Pons (tissue), 1 donor: ENCODE measurements at places on chromosomes 5 and 9.

DNA sequence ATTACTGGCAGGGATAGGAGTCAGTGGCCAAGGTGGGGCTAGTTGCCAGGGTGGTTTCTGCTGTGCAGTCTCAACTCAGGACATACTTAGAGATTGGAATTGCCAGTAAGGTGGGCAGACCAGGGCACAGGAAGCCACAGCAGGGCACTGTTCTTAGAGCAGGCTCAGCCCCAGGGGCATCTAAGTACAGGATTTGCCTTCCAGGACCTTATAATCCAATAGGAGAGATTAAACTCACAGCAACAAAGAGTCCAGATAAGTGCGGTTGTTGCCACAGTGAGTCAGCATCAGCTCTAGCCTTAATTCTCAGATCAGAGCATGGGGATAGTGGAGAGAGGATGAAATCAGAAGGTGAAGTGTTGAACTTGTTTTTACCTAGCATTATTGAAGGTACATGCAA, 265.8 kb upstream of the TRPC7 start:
- DNase-seq: no peak

DNA sequence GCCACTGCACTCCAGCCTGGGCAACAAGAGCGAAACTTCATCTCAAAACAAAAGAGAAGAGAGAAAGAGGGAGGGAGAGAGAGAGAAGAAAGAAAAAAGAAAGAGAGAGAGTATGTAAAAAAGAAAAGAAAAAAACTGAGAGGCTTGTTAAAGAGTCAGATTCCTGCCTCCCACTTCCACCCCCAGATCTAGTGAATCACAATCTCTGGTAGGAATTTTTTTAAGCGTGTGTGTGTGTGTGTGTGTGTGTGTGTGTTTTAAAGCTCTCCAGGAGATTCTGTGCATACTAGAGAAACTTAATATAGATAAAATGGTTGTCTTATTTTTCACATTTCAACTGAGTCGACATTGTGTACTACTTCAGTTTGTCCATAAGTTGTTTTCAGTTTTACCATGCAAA, 32.0 kb downstream of the SAR1B start:
- DNase-seq: no peak

DNA sequence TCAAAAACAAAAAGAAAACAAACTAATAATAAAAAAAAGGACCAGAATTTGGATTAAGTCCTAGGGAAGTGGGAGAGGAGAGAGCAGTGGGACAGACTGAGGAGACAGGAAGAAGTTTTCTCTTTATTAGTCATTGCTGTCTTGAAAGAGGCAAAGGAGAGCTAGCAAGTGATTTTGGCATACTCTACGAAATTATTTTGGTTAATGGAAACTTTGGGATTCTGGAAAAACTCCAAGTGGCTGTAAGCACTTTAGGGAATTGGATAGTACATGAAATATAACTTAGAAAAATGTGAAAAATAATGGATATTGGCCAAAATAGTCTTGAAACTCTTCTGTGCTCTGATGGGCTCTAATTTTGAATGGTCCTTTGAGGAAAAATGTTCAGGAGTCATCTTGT, 1641.8 kb upstream of the WWC1 start:
- no peak for DNase-seq

GRCh38 chr5:56319526-56320181, 86.5 kb upstream of the ANKRD55 start:
- no peak for DNase-seq

DNA sequence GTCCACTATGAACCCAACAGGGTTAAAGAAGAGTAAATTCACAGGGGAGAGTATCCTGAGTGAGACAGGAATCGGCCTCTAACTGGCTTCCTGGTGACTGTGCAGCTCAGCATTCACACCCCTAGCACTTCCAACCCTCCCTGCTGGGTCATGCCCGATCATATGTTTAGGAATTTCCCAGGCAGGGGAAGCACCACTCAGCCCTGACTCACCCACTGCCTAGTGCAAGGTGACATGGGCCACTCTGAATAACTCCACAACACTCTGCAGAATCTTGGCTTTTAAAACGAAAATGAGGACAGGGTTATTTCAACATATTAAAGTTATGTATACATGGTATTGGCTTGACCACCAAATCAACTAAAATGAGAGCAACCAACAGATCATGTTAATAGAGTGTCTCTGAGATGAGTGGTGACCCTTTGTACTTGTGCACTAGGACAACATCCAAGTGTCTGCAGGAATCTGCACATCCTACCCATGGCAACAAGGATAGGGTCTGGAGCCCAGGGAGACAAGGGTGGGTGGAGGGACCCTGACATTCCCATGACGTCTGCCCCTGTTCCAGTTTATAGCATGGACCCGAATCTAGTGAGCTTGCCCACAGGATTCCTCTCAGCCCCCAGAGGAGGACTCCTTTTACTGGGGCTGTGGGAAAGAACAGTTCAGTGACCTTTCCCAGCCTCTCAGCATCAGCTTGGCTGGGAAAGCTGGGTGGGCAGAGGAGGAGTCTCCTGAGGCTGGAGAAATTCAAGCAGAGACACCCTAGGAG, 485.8 kb downstream of the SEMA5A start:
- no peak for DNase-seq

GRCh38 chr9:82331079-82331478, 342.5 kb downstream of the SPATA31D1 start:
- no peak for DNase-seq

GRCh38 chr5:176427971-176428370, 11.6 kb upstream of the CLTB start:
- DNase-seq: no peak

DNA sequence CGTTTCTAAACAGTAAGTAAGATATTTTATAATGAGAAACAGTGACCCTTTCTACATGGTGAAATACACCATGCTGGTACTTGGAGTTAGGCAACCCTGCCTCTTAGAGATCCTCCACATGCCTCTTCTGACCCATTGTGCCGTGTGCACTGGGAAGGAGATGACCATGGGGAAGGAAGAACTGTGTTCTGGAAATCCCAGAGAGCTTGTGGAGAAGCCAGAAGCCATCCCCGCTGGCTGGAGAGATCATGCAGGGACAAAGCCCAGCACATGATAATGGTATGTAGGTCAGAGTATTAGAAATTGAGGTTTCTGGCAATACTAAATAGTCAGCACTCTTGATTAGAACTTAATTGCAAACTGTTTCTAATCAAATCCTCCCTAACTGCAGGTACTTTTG, 307.3 kb downstream of the FBXL7 start:
- no peak for DNase-seq

DNA sequence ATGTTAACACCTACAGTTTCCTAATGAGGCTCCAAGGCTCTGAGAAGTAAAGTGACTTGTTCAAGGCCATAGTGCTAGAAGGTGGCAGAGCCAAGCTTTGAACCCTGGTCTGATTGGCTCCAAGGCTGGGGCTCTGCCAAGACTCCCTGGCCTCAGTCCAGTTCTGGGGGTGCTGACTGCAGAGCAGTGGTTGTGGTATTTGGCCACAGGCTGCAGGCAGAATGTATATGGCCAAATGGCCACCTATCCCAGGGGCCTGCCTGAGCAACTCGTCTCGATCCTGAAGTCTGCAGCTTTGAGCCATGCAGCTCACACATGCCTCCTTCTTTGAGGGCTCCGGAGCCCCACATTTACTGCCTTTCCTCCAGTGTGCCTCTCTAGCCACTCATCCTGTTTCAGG, 9.7 kb upstream of the NEK6 start:
- DNase-seq: no peak

DNA sequence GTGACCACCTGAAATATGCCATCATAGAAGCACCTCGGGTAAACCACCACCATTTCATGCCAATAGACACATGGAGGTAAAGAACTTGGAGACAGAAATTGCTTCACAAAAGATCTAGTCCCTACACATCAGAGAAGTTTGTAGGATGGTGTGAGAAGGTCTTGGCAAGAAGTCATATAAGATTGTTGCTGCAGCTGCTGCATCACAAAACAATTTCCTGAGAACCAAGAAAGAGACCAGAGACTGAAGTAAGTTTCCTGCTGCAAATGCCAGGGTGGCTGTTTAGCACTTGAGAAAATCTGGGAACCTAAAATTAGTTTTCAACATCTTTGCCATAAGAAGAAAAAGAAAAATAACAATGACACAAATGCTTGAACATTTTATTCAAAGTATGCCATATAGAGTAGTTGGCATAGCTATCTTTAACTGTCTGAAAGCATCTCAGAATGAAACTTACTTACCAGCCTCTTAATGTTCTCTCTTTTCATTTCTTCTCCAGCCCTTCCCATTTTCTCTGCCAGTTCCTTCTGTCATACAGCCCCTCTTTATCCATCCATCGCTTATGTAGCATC, 114.3 kb downstream of the KCTD16 start:
- DNase-seq: no peak

DNA sequence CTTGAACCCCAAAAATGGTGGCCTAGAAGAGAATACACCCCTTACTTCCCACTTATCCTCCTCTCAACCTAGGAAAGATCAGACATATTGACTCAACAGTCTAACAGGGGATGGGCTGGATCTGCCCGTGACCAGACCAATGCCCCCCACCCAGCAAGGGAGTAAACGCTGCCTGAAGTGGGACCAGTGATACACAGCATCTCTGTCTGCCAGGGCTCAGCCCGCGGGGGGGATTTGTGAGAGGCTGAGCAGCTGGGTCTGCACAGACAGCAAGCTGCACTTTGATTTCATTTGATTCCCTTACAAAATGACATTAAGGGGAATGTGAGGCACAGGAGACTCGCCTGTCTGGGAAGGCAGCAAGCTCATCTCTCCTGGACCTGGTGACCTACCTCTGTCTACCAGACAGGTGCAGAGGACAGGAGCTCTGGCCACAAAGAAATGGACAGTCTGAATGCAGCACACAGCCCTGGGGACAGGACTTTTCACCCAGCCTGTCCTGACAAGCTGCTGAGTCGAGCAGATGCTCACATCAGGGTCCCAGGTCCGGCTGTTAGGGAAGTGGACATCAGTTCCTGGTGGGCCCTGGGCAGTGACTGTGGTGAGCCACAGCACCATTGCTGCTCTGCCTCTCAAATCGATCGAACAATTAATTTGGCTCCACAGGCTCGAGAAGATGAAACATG, 79.9 kb downstream of the RGS3 start:
- DNase-seq: peak; percentile 43

DNA sequence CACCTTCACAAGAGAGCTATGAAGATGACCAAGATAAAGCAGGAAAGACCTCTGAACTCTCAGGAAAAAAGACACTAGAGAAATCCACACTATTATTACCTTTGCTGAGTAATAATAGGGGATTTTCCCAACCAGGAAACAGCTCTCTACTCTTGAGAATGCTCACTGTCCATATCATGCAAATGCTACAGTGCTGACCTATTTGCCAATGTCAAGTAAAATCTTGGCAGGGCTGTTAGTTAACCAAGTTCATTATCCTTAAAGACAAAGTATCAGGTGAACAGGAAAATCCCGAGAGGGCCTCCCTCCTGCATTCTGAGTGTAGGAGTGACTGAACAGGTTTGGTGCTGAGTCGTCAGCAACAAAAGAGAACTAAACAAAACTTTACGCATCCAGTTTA, 306.6 kb downstream of the ACTL7B start:
- no peak for DNase-seq

GRCh38 chr5:67983251-67984110, 232.1 kb upstream of the PIK3R1 start:
- no peak for DNase-seq

GRCh38 chr9:131641618-131642495, 96.5 kb downstream of the PRRT1B start:
- DNase-seq: peak; percentile 49

GRCh38 chr9:35813434-35814105, 1.3 kb downstream of the HINT2 start:
- DNase-seq: no peak

- DNase-seq: no peak
These were observed 96.1 kb upstream of the CDKN2B start for GRCh38 chr9:22105005-22105722.

- DNase-seq: no peak
These were observed 113.0 kb downstream of the FRMD3 start for GRCh38 chr9:83425240-83425639.

DNA sequence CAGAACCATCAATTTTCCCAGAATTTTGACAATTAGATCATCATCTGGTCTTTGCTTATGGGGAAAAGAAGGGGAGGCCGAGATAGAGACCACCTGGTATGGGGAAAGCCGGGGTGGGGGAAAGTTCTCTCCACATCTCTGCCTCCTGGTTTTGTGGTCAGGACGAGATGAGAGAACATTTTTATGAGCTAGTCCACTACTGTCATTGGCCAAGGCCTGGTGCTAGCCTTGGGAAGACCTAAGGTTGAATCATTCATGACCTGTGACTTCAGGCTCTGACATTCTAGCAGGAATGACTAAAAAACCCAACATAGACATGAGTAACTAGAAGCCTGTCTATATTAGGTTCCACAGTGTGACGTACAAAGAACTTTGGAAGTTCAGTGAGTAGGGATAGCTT, 135.2 kb downstream of the PTTG1 start:
- no peak for DNase-seq

- peak; percentile 42 for DNase-seq
These were observed at the start of gene HSDL2 for GRCh38 chr9:112380102-112380824. Gene HSDL2 (plus strand): TSS chr9:112380108. CDS start chr9:112380164, 56 bp downstream.
